ENCODE measurements at places on chromosomes 2 and 18.

DNA sequence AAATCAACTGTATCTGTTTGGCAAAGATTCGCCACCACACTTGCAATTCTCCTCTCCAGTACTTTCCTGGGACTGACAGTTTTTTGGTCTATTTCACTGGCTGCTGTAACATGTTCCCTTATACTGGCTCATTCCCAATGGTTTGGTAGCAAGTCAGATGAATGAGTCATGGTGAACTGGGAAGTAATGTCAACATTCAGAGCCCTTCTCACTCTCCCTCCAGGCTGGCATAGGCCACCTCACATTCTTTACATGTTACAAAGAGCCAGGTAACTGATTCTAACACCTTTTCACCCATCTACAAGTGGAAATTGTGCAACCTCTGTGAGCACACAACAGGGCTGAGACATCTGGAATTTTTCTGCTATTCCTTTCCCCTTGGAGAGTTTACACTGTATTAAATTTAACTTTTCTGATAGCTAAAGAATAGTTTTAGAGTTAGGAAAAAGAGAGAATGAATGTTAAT is 111.3 kb upstream of the TLK1 start:
- DNase-seq, result no peak

GRCh38 chr2:153819501-153819900 is 52.2 kb upstream of the GALNT13 start:
- no peak for DNase-seq

- no peak for DNase-seq
These were observed 1.4 kb downstream of the FAM171B start for GRCh38 chr2:186695081-186695756.

DNA sequence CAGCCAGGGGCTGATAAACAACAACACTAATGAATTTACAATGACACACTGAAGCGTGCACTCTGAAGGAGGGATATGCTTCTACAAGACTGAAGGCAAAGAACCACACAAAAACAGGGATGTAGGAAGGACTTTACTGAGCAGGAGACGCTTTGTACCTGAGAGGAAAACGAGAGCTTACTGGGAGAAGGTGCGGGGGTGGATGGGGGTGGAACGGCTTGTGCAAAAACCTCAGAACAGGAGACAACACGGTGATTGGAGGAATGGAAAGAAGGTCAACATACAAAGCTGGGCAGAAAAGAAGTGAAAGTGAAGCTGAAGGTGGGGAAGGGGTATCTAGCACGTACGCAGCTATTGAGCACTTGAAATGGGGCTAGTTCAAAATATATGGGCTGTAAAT is 93.1 kb downstream of the SLC8A1 start:
- DNase-seq, result no peak

GRCh38 chr2:16630463-16630862 is 35.2 kb downstream of the CYRIA start:
- DNase-seq, result no peak
